PC-3 (cell line): ENCODE measurements at places on chromosomes 13 and 19.

DNA sequence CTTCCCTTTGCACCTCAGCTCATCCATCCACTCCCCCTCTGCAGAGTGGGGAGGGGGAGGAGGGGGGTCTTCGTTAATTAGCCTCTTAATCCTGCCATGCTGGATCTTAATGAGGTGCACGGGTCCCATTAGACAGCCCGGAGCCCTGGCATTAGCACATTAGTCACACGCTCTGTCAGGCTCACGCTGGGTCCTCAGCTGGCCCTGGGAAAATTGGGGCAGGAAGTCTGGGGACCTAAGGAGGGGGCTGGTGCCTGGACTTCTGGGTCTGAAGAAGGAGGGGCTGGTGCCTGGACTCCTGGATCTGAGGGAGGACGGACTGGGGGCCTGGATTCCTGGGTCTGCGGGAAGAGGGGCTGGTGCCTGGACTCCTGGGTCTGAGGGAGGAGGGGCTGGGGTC, 444 bp upstream of the NCCRP1 start:
- DNase-seq: no peak

DNA sequence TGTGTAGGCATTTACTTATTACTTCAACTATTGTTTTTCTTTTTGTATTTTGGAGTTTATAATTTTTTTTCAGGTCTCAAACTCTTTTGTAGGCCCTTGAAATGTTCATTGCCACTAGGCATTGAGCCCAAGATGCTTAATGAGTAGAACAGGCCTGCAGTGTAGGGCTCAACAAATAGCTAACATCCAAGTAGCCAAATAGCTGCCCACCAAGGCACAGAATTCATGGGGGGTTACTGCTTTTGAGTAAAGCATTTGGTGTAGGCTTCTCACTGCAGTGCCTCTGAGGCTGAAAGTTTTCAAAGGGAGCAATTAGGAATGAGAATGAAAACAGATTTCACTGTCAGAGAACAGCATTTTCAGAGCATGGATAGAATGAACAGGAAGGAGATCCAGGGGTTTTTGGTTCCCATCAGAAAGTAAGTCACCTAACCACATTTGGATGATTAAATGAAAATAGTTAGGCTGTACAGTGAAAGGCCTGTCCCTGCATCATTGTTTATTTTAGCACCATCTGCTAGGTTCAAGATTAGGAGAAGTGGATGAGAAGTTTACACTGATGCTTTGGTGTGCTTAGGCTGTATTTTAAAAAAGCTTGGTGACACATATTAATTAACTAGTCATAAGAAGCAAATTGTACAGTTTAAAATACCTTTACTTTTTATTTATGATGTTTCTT, 61.0 kb downstream of the EDNRB start:
- DNase-seq: no peak

GRCh38 chr13:30355384-30355699, 48.0 kb upstream of the KATNAL1 start:
- DNase-seq: no peak

DNA sequence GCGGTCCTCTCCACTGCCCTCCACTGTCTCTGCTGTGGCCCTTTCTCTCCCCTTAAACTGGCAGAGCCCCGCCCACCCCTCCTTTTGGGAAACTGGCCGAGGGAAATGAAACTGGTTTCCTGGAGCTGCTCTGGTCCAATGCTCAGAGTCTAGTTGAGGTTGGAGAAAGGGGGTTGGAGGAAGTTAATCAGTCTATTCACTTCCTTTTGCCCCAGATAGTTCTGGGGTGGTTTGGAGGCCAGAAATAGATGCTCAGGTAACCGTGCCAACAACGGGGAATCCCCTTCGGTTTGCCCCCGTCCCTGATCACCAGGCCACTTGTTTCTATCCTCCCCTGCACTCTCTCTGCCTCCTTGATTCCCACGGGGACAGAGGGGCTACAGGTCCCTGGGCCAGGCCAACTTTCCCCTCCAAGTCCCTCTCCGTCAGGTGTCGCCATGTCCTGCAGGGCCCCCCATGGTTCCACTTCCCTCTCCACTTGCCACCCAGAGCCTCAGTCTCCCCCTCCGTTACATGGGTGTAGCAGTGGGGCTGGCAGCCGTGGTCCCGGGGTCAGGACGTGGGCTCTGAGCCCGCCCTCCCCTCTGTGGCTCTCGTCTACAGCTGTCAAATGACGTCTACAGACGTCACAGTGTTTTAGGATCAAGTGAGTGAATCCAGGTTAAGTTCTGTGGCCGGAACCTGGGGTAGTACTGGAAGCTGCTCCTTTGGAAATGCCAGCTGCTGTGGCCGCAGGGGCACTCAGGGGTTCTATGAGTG, at the start of gene IL4I1:
Gene IL4I1, minus strand, starts transcription at position 25 of the 759 bp plus-strand sequence. CDS start 727 bp downstream, outside the sequence.
- no peak for DNase-seq

DNA sequence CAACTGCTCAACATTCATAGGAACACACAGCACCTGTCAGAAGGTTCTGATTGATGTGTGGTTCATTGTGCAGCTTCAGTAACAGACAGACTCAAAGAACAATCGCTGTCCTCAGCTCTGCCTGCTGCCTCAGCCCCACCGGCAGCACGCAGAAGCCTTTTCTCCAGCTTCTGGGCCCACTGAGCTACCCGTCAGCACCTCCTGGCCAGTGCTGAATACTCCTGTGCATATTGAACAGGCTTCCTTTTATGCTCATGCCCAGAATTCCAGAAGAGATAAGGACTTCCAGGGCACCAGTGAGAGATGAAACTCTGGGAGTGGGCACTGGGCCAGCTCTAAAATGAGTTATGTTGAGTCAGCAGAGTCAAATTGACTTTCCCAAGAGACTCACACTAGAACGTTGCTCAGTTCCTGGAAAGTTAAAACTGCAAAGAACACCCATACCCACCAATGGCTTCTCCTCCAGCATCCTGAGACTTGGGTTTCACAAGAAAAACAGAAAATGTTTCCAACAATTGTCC, 119.3 kb downstream of the COL4A1 start:
- peak; percentile 79 for DNase-seq

GRCh38 chr19:9941671-9942070, 5.4 kb upstream of the OLFM2 start:
- no peak for DNase-seq

DNA sequence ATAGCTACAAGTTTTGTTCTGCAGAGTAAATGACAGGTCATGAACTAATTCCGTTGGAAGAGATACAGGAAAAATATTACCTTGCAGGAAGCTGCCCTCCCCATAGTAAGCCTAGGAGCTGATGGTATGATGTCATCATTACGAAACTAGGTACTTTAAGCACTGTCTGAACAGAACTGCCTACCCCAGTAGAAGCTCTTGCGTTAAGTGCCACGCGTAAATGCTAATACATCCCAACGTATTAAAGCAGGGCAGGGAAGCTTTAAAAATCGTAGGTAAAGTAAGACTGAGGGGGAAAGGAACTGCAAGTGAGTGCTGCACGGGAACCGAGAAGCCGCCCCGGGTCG, 572 bp downstream of the UGGT2 start:
- peak; percentile 15 for DNase-seq

- DNase-seq: no peak
Observed at GRCh38 chr13:113804703-113805430, 45.8 kb downstream of the TMEM255B start.

GRCh38 chr19:38266981-38267597, 2.7 kb downstream of the SPINT2 start:
- DNase-seq: peak; percentile 69

- DNase-seq: peak; percentile 61
Observed at GRCh38 chr19:51158474-51159129, 16.5 kb downstream of the SIGLEC7 start.

DNA sequence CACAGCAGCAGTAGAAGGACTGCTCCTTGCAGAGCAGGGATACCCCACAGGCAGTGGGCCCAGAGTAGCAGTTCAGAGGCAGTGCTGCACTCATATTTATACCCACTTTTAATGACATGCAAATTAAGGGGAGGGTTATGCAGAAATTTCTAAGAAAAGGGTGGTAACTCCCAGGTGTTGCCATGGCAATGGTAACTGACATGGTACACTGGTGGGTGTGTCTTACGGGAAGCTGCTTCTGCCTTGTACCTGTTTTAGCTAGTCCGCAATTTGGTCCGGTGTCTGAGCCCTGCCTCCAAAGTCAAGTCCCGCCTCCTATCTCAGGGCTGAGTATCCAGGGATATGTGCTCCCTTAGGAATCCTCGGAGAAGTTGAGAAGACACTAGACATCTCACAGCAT, 79.2 kb upstream of the UQCRFS1 start:
- no peak for DNase-seq

- DNase-seq: no peak
Observed at GRCh38 chr13:54845351-54845965, 1816.8 kb downstream of the OLFM4 start.

GRCh38 chr13:93004919-93005318, 221.7 kb upstream of the GPC6 start:
- no peak for DNase-seq

DNA sequence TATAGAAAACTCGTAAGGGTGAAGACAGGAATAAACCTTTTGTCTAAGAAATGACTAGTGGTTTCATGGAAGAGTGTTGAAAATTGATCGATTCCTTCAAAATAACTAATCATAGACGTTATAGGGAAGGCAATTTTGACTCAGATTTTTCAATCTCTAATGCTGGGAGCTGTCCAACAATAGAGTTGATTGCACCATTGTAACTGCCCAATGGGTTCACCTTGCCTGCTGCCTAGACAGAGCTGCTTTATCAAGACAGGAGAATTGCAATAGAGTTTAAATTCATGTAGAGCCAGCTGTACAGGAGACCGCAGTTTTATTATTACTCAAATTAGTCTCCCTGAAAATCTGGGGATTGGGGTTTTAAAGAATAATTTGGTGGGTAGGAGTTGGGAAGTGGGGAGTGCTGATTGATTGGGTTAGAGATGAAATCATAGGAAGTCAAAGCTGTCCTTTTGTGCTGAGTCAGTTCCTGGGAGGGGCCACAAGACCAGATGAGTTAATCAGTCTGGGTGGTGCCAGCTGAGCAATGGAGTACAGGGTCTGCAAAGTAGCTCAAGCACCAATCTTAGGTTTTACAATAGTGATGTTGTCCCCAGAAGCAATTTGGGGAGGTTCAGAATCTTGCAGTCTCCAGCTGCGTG, 16.8 kb upstream of the ADGRE2 start:
- peak; percentile 17 for DNase-seq

DNA sequence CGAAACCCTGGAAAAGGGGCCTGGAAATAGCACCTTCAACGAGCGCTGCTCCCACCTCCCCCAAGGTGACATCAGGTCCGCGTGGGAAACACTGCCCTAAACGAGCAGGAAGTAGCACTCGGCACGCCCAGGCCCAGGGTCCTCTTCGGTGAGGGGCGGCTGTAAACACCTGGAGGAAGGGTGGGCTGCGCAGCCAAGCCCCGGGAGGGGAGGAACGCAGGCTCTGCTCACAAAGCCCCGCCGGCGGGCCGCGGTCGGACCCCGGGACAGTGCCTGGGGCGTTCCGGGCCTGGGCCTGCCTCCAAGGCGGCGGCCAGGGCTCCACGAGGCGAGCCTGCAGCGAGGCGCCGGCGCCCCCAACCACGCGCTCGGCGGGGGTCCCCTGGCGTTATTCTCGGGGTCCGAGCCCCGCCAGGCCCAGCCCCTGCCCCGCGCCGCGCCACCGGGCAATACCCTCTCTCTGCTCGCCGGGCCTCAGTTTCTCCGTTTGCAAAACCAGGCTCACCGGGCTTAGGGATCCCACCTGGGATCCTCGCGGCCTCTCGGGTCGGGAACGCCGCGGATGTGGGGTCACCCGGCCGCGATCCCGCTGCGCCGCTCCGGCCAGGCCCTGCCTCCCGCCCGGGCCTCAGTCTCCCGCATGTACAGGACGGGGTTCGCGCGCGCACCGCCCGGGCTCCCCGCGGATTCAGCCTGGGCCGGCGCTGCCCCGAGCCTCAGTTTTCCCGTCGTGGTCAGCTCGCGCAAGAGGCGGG, 630 bp downstream of the RNF126 start:
- peak; percentile 38 for DNase-seq

- DNase-seq: no peak
Observed at GRCh38 chr13:26988059-26988769, 183.4 kb downstream of the USP12 start.

GRCh38 chr13:91270031-91270430, 77.5 kb upstream of the MIR17HG start:
- no peak for DNase-seq

GRCh38 chr19:49851456-49852259, 699 bp downstream of the PTOV1 start:
- DNase-seq: peak; percentile 43

DNA sequence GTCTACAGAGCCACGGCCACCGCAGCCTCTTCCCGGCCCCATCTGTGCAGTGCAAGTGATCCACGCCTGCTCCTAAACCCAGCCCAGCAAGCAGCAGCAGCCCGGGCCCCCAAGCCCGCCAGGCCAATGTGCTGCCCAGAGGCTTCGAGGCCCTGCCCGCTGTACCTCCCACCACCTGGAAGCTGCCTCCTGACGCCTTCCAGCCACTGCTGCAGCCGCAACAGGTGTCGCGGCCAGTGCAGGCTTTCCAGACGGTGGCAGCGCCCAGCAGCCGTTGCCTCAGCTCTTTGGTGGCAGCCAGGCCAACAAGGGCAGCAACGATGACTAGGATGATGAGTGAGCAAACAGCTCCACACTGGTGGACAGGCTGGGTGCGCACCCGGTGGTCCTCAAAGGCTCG, 50.2 kb upstream of the TPM4 start:
- no peak for DNase-seq

GRCh38 chr13:72983085-72983768, 75.6 kb upstream of the KLF5 start:
- no peak for DNase-seq

DNA sequence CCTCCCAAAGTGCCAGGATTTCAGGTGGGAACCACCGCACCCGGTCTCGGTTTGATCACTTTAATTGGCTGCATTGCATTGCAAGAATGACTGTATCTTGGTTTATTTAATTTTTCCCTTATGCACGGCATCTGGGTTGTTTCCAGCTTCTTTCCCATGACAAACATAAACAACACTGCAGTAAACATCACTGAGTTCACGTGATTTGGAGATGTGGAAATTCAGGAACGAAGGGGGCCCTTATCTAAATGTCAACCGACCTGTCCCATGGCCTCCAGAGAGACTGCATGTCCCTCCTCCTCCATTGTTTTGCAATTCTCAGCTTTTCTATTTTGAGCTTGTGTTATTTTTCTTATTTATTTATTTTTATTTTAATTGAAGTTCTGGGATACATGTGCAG, 14.4 kb upstream of the SULT2B1 start:
- DNase-seq: no peak

DNA sequence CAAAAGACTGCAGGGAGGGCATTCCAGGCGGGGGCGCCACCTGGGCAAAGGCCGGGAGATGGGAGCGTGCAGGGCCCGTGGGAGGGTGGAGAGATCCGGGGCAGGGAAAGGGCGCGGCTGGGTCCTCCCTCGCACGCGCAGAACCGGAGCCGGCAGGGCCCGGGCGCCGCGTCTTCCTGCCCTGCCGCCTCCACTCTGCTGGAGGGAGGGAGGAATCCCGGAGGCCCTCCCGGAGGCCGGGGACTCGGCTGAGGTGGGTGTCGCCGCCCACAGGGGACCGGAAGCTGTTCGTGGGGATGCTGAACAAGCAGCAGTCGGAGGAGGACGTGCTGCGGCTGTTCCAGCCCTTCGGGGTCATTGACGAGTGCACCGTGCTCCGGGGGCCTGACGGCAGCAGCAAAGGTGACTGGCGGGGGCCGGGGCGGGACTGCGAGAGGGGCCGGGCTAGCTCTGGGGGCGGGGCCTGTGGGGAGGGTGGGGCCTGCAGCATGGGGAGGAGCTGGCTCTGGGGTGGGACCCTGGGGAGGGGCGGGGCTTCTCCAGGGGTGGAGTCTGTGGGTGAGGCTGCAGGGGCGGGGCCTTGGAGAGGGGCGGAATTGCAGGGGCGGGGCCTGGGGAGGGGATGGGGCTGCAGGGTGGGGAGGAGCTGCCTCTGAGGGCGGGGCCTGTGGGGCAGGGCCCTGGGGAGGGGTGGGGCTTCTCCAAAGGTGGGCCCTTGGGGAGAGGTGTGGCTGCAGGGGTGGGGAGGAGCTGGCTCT, 51.3 kb downstream of the CELF5 start:
- DNase-seq: peak; percentile 88
